ENCODE measurements at places on chromosomes 12 and 14.

DNA sequence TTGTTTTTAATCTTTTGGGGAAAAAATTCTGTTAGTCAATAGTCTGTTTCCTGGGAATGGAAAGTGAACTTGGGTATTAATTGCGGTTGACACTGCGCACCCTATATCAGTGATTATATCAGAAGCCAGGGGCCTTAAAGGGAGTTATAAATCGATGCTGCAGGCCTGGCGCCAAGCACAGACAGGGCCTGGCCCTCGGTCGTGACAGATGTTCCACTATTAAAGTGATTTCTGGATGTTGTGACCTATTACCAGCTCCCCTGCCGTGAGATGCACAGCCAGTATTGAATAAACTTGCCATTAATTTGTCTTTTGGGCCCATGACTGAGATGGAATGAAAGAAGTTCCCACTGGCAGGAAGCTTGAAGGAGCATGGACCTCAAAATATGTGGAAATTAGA, 45.1 kb upstream of the KITLG start:
- no peak for DNase-seq

DNA sequence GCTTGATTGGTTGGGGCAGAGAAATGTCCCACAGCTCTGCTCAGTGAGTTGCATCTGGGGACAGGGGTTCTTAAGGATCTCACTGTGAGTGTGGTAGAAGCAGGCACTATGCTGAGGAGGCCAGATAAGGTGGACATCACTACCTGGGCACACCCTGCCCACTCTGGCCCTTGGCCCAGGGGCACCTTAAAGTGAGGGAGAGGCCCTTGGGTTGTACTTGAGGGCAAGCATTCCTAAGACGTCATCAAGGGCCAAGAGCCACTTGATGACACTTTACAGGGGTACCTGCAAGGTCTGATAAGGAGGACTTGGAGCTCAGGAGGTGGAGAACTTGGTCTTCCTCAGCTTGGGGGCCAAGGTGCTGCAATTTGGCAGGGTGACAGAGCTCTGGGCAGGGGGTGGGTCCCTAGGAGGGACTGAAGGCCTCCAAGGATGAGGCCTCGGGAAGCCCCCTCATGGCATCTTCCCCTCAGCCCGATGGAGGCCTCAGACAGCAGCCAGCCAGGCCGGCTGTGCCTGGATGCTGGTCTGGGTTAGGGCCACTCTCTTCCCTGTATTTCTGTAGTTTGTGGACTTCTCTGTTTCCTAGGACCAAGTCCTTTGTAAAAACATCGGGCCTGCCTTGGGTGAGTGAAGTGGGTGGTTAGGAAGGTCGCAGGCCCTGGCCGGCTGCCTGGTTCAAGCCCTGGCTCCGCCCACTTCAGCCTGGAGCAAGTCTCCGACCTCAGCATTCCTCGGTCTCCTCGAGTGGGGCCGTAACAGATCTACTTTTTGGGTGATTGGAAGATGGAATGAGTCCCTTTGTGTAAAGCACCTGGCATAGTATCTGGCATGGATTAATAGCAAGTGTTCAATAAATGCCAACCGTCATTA, 24.8 kb downstream of the GPR68 start:
- DNase-seq = no peak

GRCh38 chr14:102277874-102278630, 26.9 kb downstream of the MOK start:
- no peak for DNase-seq

- DNase-seq = no peak
Observed at GRCh38 chr12:105464406-105464805, 133.9 kb downstream of the C12orf75 start.

DNA sequence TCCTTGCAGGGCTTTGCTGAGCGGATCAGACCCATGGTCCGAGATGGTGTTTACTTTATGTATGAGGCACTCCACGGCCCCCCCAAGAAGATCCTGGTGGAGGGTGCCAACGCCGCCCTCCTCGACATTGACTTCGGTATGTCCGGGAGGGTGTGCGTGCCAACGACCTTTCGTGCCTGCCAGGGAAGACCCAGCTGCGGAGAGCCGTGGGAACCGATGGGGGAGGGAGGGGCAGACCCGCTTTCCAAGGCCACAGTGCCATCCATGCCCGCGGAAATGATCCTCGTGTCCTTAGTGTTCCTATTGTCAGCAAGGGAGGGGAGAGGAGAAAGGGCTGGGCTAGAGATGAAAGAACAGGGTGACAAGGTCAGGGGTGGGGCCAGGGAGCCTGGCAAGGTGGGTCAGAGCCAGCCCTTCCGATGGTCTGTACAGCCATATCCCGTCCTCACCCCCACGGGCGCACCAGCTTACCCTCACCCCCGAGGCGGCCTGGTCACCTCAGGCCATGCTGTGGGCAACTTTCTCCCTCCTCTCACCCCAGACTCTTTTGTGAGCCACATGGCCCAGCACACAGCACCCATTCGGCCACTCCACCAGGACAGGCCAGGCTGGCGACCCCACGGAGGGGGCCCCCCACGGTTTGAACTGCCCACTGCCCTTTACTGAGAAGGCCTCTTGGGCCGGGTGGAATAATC, 11.7 kb upstream of the SIVA1 start:
- DNase-seq = no peak

DNA sequence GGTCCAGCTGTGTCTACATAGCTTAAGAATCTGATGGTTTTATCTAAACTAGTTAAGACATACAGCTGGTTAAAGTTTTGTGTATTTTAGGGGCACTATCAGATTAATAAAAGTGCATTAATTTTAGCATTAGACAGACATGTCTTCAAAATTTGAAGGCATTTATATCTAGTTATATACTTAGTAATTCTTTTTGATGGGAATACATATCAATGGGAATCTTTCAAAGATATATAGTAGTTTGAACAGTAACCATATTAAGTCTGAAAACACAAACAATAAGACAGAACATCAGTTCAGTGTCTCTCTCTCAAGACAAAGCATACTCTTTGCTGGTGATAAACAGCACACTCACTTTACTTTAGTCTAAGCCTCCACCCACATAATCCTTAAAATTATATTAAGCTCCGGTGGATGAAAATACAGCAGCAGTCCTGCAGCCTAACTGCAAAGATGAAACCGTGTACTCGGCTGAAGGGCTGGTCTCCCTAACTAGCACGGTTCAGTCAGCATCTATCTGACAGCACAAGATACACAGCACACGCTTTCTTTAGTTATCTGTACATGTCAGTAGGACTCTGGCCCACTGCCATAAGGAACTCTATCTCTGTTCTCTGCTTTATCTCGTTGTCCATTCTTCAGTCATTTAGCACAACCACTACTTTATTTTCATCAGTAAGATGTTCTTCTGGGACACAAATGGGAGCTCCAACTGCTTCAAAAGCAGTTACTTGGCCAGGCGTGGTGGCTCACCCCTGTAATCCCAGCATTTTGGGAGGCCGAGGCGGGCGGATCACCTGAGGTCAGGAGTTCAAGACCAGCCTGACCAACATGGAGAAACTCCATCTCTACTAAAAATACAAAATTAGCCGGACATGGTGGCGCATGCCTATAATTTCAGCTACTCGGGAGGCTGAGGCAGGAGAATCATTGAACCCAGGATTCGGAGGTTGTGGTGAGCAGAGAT, 80.5 kb downstream of the MED13L start:
- no peak for DNase-seq

GRCh38 chr12:123608182-123608581, 6.3 kb downstream of the DDX55 start:
- DNase-seq = no peak

DNA sequence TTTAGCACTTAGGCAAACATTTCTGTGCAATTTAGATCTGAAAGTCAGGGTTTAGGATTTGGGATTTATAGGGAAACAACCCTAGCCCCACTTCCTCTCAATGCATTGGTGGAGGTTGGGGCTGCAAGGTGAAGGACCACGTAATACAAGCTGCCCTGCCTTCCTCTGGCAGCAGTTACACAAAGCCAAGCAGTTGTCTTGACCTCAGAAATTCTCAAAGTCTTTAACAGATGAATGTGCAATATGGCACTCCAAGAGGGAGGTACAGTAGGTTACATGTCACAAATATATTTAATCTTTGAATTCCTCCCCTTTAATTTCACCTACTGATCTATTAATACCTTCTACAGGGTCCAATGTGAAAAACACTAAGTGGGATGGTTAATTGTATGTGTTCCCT, 23.9 kb downstream of the IFNG-AS1 start:
- DNase-seq = no peak

GRCh38 chr14:101289230-101289690, 272.0 kb upstream of the DIO3 start:
- DNase-seq = no peak

- no peak for DNase-seq
Observed at GRCh38 chr14:97539411-97539795, 742.2 kb downstream of the VRK1 start.

- DNase-seq = no peak
Observed at GRCh38 chr14:54797556-54797955, 105.1 kb downstream of the GCH1 start.

- DNase-seq = no peak
Observed at GRCh38 chr12:120474616-120474960, 5.0 kb upstream of the SRSF9 start.

DNA sequence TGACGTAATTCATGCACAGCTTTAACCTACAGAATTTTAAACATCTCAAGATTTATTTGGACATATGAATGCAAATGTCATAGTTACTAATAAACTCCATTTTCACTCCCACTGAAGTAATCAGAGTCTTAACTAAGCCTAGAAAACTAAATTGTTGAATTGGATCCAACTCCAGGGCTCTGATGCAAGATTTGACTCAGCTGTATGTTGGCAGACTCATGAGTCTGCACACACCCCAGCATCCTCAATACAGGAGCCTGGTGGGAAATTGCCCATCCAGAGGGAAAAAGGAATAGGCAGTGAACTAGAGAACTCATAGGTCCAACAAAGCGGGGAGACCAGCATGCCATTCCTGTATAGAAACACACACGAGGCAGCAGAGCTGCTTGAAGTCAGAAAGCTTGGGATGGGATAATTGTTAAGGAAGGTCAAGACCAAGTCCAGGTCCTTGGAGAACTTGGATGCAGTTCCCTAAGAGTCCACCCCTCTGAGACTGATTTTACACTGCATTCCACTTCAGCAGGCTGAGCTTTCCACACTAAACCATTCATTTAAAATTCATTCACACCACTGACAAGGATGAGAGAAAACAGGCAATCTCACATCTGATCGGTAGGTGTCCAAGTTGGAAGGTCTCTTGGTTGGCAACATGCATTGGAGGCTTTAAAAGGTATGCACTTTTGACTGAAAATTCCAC, 14.4 kb downstream of the TMTC1 start:
- DNase-seq = no peak

DNA sequence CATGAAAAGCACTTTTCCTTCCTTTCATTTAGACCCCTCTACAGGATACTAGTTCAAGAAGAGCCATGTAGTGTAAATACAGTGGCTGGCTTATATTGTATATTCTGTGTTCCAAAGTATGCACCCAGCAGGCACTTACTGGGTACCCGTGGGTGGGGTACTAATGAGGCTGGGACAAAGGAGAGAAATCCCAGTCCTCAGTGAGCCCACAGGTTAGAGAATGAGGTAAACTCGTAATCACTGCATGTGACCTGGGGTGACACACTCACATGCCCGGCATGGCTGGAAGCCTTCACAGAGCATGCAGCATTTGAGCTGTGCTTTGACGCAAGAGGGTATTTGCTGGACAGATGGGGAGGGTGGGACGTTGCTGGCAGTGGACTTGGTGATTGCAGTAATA, 17.1 kb downstream of the SLC24A4 start:
- DNase-seq = no peak

- DNase-seq = no peak
Observed at GRCh38 chr12:130832561-130833209, 6.4 kb downstream of the STX2 start.

GRCh38 chr12:12357719-12358461, 1.0 kb downstream of the BORCS5 start:
- no peak for DNase-seq

- DNase-seq = no peak
Observed at GRCh38 chr14:71566276-71566675, 366.0 kb upstream of the RGS6 start.

GRCh38 chr14:102966681-102967505, 44.4 kb downstream of the AMN start:
- DNase-seq = no peak

- DNase-seq = no peak
Observed at GRCh38 chr12:111747333-111747732, 19.4 kb upstream of the ALDH2 start.

GRCh38 chr14:79605849-79606248, 605.5 kb downstream of the DIO2 start:
- no peak for DNase-seq

DNA sequence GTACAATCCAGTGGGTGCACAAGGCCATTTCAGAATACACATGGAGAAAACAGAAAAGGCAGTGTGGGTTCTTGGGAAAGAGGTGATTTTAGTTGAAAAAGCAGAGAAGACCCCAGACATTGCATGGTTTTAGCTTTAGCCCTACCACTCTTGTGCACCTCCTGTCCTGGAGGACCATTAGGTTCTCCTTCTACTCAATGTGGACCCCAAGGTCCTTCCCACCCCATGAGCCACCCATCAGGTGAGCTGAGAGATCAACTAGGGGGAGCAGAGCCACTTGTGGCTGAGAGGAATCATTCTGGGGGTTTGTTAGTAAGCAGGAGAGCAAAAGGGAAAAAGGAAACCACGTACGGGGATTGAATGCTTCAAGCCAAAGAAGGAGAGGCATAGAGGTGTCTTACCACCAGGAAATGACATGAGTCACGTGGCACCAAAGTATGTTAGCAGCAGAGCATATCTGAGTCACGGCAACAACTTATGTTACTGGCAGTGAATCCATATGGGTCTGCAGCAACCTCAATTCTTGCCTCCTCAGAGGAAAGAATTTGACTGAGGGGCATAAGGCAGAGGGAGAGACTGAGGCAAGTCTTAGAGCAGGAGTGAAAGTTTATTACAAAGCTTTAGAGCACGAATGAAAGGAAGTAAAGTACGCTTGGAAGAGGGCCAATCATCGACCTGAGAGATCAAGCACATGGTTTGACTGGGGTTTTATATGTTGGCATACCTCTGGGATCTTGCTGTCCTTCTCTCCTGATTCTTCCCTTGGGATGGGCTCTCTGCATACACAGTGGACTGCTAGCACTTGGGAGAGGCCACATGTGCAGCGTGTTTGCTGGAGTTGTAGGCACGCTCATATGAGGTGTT, 73.9 kb downstream of the HSD17B6 start:
- peak; percentile 5 for DNase-seq

DNA sequence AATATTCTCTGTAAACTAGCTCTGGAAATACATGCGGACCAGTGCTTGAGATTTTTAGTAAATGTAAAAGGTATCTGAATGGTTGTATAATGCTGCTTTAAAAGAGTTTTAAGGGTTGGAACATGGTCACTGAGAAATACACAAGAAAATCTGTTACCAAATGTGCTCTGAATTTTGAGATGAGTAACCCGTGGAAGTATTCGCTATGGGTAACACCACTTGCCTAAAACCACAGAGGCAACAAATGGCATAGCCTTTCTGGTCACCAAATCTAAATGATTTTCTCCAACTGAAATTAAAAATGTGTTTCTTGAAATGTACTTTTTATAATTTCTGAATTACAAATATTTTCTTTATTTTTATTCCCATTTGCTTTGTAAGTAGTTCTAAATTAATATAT, 745.7 kb downstream of the DIO2 start:
- DNase-seq = no peak

GRCh38 chr12:109770104-109770860, 56.7 kb downstream of the FAM222A start:
- DNase-seq = no peak

GRCh38 chr14:73476451-73476931, 14.2 kb upstream of the RIOX1 start:
- no peak for DNase-seq
